ENCODE measurements at places on chromosomes 12 and 14.

DNA sequence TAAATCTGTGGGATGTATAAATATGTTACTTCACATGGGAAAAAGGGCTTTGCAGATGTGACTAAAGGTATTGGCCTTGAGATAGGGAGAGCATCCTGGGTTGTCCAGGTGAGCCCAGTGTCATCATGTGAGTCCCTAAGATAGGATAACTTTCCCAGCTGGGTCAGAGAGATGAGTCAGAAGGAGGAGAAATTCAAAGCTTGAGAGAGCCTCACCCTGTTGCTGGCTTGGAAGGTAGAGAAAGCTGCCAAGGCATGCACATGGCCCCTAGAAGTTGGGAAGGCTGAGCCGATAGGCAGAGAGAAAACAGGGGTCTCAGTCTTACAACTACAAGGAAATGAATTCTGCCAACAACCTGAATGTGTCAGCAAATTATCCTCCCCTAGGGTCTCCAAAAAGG lies 213.0 kb downstream of the ADGRD1 start:
- no peak for DNase-seq

- no peak for DNase-seq
Observed at GRCh38 chr14:36591482-36591881, 9.1 kb upstream of the NKX2-8 start.

- no peak for DNase-seq
Observed at GRCh38 chr12:17416748-17417147, 673.2 kb downstream of the RERGL start.

- DNase-seq: no peak
Observed at GRCh38 chr12:24256684-24257083, 307.2 kb upstream of the SOX5 start.

- no peak for DNase-seq
Observed at GRCh38 chr14:100422556-100423316, 99.6 kb downstream of the SLC25A47 start.

GRCh38 chr14:86510491-86510890 lies 980.5 kb downstream of the FLRT2 start:
- no peak for DNase-seq

- no peak for DNase-seq
Observed at GRCh38 chr12:12032260-12032791, 38.4 kb upstream of the BCL2L14 start.

DNA sequence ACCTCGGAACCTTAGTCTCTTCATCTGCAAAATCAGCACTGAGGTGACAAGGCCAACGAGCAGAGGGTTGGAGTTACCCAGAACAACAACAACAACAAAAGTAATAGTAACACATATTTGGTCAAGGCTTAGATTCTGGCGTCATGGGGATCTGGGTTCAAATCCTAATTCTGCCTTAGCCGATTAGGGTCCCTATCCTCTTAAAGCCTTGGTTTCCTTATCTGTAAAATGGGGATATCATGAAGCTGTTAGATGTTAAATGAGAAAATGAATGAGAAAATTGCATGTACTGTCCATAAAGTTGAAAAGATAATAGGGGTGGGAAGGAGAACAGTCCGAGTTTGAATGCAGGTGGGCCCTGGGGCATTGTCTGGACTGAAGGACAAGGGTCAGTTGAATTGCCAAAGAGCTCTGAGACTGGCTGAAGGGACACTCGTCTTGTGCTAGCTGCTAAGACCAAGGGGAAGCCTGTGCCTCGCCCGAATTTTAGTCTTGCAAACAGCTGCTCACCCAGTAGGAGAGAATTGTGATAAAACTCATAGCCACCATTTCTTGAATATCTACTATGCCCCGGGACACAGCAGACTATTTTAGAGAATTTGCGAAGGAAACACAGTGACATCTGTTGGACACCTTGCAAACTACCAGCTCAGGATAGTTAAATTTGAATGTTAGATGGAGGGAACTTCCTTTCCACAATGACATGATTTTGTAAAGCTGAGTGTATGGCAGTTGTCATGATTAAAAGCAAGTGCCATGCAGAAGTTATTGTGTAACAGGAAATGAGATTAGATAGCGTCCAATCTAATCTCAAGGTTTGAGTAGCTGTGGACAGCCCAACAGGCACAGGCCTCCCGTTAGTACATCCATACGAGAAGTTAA lies 6.8 kb upstream of the HNF1A start:
- DNase-seq: no peak

DNA sequence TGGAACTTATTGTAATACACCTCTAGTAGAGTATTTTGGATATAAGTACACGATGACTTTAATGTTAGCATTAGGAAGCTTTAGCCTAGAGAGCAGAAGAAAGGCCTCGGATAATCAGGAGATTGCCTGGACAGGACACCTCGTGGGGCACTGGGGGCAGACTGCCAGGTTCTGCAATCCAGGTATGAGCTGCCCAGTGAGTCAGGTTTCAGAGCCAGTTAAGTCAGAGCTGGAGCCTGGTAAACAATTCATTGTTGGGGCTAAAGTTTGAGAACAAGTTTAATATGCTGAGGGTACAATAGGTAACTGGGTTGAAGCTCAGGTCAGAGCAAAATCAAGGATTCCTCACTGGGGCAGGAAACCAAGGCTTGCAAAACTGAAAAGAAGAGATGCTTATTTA lies 107.4 kb downstream of the RERGL start:
- DNase-seq: no peak

GRCh38 chr14:88667555-88668273 lies 104.9 kb downstream of the ZC3H14 start:
- no peak for DNase-seq

- DNase-seq: no peak
Observed at GRCh38 chr14:28077021-28077420, 689.6 kb upstream of the FOXG1 start.

- DNase-seq: no peak
Observed at GRCh38 chr14:105071326-105071725, 6.1 kb upstream of the GPR132 start.

DNA sequence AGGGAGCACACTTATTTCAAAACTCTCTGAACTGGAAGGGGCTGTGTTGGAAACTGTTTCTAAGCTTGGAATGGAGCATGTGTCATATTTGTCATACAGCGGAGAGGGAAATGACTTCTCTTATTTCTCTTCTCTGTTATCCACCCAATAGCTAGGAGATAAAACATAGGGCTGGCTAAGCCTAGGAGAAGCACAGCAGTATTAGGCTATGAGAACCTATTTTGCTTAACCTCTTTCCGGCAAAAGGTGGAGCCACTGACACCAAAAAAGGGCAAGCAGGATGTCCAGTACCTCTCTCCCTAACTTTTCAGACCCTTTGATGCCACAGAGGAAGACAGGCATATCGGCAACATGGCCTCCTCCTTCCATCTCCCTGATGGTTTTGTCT lies 148.3 kb downstream of the CRADD start:
- DNase-seq: no peak

DNA sequence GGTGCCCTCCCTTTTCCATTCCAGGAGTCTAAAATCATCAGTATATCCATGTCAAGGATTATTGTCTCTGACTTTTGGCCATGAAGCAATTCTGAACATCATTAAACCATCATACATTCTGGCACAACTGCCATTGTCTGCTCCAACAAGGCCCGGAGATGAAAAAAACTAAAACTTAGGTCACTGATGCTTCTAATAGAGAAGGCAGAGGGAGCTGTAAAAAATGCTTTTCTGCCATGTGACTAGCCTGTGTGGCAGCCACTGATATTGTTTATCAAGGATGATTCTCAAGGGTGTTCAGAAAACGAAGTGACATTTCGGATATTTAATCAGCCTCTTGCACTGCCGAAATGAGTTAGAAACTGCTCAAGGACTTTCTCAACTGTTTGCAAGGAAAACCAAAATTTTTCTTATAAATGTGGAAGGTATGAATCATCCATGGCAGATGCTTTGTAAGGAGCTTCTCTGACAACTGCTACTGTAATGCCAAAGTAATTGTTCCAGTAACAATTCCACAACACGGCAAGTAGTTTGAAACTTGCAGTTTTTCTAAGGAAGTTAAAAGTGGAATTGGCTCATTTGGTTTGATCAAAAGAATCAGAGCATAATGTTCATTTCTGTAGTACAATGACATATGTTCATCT lies 1076.5 kb upstream of the FLRT2 start:
- no peak for DNase-seq

- no peak for DNase-seq
Observed at GRCh38 chr12:69779928-69780327, 41.3 kb downstream of the RAB3IP start.

GRCh38 chr12:52280796-52281560 lies 6.5 kb downstream of the KRT86 start:
- DNase-seq: no peak

Data from cortex of kidney (tissue), 1 donor.